Thyroid gland (tissue), 4 donors: ENCODE measurements at places on chromosomes 1 and 21.

GRCh38 chr1:87521452-87521851 is 192.8 kb downstream of the LMO4 start:
- no peak for DNase-seq

DNA sequence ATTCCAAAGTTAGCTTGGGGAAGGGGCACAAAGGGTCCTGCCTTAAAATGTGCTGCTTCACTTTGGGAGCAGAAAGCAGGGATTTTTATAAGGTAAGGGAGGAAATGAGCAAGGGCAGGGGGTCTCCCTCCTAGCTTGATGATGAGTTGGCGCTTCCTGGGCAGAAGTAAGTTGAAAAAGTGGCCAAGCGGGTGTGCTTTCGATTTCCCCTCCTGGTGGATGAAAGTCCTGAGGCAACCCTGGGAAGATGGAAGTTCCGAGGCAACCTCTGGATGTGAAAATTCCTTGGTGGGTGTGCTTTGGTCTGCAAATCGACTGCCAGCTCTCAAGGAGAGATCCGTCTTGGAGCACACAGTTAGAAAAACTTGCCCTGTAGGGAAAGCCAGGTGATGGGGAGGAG is 41.7 kb upstream of the CD2 start:
- no peak for DNase-seq

DNA sequence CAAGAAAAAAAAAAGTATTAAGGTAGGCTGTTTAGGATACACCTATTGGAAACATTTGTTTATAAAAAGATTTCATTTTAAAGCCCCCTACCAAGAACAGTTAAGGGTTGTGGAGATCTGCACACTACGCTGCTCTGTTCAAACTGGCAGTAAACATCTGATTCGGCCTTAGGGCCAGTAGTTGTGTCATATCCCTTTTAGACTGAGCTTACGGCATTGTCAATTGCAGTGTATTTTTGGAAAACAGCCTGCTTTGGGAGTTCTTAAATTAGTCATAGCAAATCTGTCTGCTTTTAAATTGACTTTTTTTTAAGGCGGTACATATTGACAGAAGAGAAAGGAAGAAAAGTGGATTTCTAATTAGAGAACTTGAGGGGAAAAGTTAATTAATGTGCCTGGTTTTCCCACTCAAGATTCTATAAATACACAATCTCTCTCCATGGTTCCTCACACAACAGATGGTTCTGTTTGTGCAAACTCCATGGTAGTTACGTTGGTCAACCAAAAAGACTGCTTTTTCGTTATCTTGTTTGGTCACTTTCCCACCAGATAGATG is 1.7 kb upstream of the ELK4 start:
- no peak for DNase-seq

DNA sequence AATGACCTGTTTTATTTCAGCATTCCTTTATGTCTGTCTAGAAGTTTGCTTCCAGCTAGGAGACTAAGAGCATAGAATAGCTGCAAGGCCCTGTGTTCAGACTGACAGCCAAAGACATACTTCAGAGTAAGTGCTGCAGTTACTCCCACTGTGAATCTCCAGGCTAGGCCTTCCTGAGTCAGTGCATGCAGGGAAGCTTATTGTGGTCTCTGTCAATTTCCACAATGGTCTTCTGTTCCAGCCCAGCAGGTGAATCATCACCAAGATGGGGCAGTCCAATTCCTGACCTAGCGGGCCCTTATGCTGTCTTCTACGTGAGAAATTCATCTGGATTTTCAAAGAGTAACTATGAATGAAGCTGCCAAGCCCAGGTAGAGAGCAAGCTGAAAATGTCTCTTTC is 146.3 kb upstream of the C8B start:
- no peak for DNase-seq

- DNase-seq: no peak
Observed at GRCh38 chr21:38716942-38717341, 88.8 kb upstream of the ETS2 start.

DNA sequence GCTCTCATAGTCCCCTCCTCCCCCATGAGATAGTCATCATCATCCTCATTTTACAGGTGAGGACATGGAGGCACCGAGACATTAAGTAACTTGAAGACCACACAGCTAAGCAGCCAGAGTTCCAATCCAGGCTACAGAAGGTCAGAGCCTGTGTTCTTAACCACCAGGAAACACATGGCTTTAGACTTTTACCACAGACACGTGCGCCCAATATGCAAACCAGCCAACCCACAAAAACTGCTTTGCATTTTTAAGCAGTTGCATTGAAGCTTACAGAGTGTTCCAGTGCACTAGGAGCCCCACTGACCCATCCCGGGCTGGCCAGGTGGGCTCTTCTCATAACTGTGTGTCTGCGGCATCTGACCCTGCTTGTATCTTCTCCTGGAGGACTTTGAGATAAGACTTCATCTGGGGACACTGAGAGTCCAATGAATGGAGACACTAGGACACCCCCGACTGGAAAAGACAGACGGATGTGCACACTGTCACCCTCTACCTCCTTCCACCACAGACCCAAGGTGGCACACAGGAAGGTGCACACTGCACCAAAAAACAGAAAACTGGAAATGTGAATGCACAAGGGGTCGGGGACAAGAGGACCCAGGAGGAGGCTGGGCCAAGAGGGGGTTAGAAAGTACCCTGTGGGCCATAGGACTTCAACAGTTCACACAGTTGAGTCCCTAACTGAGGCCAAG is 56.4 kb downstream of the ETS2 start:
- DNase-seq: no peak
